Stimulated activated CD4-positive, alpha-beta T cell treated with anti-CD3 and anti-CD28 coated beads, Interleukin-1b, Interleukin-23, amount 100 ng/mL, for 48 hours (primary cell): ENCODE measurements at places on chromosomes 1 and 21.

DNA sequence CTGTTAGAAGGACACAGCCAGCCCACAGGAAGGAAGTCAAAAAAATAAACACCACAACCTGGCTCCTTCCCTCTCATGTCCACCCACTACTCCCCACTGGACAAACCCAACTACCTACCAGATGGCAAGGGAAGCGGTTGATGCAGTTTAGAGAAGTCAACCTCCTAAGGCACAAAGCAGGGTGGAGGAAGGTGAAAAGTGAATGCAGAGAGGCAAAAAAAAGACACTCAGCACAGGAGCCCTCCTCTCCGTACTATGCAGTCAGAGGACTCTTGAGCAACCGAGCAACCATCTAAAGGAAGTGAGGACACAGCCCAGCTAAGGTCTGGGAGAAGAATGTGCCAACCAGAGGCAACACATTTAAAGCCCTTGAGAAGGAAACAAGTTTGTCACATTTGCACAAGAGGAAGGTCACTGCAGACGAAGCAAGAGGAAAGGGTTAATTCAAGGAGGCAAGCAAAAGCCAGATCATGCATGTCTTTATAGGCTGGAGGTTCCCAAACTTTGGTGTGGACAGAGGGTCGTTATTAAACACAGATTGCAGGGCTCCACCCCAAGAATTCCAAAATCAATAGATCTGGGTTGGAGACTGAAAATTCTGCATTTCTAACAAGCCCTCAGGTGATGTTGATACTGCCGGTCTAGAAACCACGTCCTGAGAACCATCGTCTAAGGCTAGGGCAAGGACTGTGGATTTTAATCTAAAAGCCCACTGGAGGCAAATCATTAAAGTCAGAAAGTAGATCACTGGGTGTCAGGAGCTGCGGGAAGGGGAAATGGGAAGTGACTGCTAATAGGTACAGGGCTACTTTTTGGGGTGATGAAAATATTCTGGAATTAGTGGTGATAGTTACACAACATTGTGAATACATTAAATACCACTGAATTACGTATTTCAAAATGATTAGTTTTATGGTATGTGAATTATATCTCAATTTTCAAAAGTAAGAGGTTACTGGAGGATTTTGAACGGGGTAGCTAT is 19.7 kb downstream of the TP53BP2 start:
- DNase-seq = no peak

DNA sequence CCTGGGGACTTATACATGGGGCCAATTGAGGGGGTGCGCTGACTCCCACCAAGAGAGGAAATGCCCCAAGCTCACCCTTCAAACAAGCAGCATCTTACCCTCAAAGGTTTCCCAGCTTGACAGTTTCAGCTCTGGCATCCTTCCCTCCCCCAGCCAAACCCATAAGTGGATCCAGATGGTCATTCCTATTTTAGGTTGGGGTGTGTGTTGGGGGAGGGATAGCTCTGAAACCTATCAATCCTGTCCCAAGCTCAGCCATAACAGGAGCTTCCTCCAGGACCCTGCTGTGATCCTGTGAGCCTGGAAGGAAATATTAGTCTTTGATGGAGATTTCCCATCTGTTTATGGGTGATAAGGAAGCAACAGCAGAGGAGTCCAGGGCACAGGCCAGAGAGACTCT is 3.4 kb upstream of the TMEM222 start:
- DNase-seq = no peak

GRCh38 chr1:21906173-21907078 is 30.7 kb downstream of the HSPG2 start:
- DNase-seq = no peak

DNA sequence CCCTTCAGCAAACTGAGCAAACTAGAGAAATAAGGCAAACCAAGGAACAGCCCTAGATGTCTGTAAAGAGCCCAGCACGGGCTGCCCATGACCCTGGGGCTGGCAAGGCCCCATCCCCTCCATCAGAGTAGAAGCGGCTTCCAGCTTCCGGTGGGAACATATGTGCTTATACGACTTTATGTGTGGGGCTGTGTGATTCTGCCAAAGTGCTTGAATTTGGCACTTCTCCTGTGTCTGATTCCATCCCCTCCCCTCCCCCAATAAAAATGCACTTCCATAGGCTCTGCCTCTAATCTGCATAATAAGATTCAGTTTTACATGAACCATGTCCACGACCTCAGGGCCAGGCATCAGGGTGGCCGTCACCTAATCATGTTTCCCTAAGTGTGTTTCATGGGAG is 236.6 kb downstream of the DSCAM start:
- no peak for DNase-seq

GRCh38 chr1:194846488-194846887 is 1660.1 kb upstream of the B3GALT2 start:
- no peak for DNase-seq

- DNase-seq = no peak
Observed at GRCh38 chr1:216144661-216145450, 278.4 kb downstream of the USH2A start.

GRCh38 chr21:15306271-15306670 is 241.5 kb upstream of the NRIP1 start:
- no peak for DNase-seq

DNA sequence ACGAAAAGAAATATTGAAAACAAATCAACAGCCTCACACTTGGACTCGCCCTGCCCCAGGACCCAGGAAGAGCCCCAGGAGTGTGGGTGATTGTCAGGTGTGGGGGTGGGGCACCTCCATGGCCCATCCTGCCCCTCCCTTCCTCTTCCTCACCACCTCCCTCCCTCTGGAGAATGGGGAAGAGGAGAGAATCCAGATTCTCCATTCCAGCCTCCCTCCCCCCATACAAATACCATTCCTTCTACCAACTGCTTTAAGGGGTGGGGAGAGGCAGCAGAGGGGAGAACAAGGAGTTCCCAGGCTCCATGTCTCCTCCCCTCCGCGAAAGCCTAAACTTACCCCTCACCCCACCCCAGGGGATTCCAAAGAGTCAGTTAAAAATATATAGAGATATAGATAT is 36.7 kb downstream of the MEF2D start:
- DNase-seq = no peak

- no peak for DNase-seq
Observed at GRCh38 chr1:74731399-74732052, 1.3 kb downstream of the CRYZ start.

DNA sequence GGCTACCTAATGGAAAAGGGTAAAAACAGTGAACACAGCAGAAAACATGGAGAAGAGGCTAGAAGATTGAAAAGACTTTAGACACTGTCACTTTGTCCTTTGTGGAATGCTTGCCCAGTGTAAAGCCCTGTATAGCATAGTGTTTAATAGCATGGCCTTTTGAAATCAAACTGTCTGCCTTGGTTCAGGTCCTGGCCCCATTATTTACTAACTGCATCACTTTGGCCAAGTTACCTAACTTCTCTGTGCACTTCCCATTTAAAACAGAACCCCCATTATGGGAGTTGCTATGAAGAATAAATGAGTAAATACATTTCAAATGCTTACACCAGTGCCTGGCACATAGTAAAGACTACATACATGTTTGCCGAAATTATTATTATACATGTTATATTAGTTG is 12.1 kb downstream of the PHC2 start:
- DNase-seq = no peak

GRCh38 chr1:56973923-56974742 is 8.3 kb upstream of the C8B start:
- no peak for DNase-seq

DNA sequence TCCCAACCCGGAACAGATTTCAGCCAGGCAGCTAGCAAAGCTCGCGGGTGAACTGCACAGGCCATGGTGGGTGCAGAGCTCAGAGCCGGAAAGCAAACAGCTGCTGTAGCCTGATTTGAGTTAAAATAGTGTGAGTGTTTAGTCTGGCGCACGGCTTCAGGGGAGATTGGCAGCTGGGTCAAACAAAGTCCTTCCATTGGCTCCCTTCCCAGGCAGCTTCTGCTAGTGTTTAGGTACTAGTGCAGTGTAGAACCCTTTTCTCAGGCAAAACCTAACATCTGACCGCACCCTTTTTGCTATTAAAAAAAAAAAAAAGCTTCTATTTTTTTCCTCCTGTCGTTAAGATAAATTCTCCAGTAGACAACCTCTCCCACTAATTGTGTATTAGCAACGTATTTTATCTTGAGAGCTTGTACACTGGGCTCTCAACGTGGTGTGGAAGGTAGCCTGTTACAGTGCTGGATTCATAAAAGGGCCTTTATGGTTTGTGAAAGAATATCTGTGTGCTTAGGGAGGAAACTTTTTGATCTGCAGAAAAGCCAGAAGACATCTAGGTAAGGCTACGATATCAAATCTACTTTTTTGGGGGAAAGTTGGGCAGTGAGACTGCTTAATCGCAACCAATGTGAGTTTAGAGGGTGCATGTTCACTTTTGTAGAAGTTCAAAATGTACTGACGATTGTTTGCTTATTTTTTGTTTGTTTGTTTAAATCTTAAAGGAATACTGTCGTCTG is 689.6 kb downstream of the USP25 start:
- no peak for DNase-seq

DNA sequence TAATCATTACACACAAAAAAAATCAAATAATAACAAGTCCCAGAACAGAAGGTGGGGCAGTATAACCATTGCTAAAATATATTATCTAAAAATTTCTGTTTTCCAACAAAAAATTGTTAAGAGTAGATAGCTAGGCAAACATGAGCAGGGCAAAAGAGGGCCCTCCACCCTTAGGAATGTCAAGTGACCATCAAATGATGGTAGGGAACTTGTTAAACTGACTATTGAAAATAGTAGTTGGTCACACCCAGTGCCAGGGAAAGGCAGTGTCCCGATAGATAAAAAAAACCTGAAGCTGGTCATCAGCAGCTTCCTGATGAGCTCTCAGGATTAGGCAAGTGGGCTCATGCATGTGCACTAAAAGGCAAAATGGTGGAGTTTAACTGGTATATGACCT is 18.4 kb upstream of the COP1 start:
- no peak for DNase-seq

GRCh38 chr1:201505503-201505890 is 1.4 kb downstream of the CSRP1 start:
- no peak for DNase-seq

DNA sequence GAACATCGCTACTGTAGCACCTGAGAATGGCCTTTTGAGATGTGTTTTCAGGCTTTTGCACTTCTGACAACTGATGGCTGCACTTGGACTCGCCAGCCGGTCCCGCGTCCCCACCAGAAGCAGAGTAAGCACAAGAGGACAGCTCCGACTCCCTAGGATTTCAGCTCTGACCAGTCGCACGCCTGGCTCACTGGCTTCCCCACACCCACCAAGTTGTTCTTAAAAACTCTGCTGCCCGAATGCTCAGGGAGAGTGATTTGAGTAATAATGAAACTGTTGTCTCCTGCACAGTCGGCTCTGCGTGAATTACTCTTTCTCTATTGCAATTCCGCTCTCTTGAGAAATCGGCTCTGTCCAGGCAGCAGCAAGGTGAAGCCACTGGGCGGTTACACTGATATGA is 40.2 kb upstream of the NLRP3 start:
- DNase-seq = no peak
